ENCODE measurements at places on chromosomes 5 and 9.

- DNase-seq = no peak
Measured at GRCh38 chr9:84970432-84970831, 300.9 kb downstream of the NTRK2 start.

GRCh38 chr9:112717661-112718331 lies at the start of gene INIP:
TSS of gene INIP (minus strand) at chr9:112718117. CDS start at chr9:112716485, 1,632 bp downstream.
- peak; percentile 97 for DNase-seq

DNA sequence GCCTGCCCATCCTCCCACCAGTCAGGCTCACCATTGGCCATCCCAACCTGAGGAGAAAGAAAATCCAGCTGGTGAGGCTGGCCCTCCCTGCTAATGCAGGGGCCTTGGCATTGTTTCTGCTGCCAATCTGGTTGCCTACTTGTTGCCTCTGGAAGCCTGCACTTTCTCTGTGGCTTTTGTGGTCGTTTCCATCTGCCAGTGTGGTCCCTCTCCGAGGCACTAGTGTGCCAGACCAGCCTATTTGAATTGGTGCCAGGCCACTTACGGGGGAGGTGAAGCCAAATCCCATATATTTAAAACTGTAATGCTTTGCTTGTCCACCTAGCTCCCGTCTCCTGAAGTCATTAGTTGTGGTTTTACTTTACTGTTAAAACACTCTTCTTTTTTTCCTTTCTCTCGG lies 213.4 kb upstream of the ADAMTSL1 start:
- no peak for DNase-seq

- DNase-seq = no peak
Measured at GRCh38 chr9:94903961-94904421, 177.5 kb downstream of the AOPEP start.

- DNase-seq = no peak
Measured at GRCh38 chr5:125412561-125413495, 666.4 kb upstream of the ZNF608 start.

DNA sequence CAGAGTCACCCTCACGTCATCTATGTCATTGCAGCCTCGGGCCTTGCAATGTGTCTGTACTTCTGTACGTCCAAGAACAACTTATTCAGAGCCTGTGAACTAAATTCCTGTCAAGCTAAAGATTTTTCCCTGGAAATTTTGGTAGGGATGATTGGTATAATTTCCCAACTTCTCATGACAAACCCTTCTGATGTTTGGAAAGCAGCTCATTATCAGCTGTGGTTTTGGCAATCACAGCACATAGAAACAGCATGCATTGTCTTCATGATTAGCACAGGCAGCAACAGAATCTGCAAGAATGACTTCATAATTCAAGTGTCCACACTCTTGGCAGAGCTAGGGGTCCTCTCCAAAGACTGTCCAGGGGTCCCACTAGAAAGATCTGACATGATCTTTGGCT lies 49.5 kb downstream of the APBA1 start:
- DNase-seq = no peak

DNA sequence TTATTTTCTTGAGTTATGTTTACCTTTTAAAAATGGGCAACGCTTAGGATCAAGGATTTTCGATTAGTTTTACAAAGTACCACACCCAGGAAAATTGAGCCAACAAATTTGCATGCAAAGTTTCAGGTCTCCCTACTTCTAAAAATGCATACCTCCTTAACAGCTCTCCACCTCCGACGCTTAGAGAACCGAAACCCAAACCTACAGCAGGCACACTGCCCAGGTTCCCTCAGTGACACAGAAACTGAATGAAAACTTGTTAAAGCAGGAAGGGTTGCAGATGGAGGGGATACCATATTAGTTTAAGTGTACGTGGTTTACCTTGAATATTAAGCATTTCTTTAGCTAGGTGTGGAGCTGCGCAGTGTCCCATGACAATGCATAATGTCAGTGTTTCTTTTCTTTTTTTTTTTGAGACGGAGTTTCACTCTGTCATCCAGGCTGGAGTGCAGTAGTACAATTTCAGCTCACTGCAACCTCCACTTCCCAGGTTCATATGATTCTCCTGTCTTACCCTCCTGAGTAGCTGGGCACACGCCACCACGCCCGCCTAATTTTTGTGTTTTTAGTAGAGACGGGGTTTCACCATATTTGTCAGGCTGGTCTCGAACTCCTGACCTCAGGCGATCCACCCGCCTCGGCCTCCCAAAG lies 1.6 kb upstream of the SUB1 start:
- DNase-seq = no peak

- no peak for DNase-seq
Measured at GRCh38 chr9:89813482-89813881, 208.7 kb downstream of the GADD45G start.

DNA sequence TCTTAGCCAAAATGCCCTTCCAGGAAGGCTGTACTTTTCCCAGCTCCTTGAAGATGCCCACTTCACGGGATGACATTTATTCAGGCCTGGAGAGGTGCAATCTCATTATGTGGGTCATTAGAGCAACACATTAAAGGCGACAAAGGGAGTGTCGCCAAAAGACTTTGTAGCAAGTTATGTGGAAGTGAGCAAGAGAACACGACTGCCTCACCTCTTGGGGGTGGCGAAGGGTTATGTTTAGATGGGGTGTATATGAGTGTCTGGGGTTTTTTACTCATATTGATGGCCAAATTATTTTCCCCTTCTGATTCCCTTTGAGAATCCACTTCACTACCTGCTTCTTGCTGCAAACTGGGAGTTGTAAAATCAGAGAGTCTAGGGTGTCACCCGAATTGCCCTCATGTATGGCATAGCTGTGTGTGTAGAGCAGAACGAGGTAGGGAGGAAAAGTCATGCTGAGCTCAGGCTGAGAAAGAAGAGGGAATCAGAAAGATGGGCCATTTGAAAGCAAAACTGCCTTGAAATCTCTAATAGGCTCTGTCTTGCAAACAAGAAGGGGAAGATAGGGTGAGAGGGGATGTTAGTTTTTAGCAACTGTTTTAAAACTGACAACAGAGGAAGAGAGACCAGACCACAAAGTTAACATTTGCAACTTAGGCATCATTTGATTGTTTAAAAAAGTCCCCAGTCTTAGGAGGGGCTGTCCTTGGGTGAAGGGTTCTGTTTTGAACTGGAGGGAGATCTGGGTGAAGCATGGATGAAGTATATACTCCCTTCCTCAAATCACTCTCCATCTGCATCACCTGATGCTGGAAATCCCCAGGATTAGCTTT lies 97.1 kb upstream of the IL12B start:
- DNase-seq = no peak

- DNase-seq = no peak
Measured at GRCh38 chr9:89079391-89079790, 88.1 kb downstream of the S1PR3 start.

DNA sequence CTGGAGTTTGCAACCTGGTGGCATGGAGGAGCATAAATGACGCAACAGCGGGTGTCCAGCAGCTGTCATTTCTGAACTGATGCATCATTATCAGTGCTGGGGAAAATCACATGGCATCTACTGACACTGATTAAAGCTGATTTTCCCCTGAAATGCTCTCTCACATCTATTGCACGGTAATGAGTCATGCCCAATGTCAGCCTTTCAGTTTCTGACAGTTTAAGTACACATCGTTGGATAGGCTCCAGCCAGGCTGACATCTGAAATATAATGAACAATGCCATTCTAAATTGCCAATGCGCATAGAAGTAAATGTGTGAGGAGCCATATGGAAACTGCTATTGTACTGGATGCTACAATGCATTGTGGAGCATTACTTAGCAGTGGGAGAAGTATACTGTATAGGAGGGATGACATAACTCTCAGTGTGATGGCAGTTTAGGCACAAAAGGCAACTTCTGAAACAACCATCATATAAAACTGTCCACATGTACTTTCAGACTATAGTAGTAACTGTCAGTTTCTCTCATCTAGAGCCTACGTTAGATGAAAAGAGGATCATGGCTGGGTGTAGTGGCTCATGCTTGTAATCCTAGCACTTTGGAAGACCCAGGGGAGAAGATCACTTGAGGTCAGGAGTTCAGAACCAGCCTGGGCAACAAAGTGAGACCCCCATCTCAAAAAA lies 389.3 kb upstream of the DMAC1 start:
- DNase-seq = no peak

GRCh38 chr9:123425261-123425821 lies 69.3 kb downstream of the CRB2 start:
- peak; percentile 67 for DNase-seq

- no peak for DNase-seq
Measured at GRCh38 chr5:158039911-158040347, 181.0 kb upstream of the CLINT1 start.

DNA sequence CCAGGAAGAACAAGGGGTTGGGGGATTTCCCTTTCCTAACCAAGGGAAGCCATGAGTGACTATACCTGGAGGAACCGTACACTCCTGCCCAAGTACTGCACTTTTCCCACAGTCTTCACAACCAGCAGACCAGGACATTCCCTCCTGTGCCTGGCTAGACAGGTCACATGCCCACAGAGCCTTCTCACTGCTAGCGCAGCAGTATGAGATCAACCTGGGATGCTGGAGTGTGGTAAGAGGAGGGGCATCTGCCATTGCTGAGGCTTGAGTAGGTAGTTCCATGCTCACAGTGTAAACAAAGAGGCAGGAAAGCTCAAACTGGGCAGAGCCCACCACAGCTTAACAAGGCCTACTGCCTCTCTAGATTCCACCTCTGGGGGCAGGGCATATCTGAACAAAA lies 35.9 kb downstream of the SAXO1 start:
- DNase-seq = no peak

DNA sequence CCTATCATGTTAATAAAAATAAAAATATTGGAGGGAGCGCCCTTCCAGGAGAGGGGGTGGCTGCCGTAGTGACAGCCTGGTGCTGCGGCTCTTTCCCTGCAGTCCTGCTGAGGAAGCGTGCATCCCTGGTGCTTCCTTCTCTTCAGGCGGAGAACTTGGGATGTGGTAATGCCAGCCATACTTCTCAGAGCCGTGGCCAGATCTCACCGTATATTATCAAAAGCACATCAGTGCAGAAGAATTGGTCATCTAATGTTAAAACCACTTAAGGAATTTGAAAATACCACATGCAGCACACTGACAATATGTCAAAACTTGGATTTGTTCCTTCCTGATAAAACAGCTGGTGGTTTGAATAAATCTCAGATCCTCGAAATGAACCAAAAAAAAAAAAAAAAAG lies 17.7 kb downstream of the C9orf40 start:
- no peak for DNase-seq

GRCh38 chr5:10421896-10422691 lies 19.6 kb upstream of the ROPN1L start:
- DNase-seq = no peak

DNA sequence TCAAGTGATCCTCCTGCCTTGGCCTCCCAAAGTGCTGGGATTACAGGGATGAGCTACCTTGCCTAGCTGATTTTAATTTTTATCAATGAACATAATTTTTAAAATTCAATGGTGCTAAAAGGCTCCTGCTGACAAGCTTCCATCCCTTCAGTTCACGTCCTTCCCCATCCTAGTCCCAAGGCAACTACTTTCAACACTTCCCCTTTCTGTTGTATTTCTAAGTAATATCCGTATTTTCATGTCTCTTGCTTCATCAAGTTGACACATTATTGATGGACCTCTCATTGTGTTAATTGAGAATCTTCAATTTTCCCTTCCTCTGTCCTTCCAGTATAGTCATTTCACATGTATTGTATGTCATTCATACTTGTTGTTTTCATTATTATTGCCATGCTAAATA lies 93.8 kb upstream of the RASGRF2 start:
- no peak for DNase-seq

- DNase-seq = no peak
Measured at GRCh38 chr5:143164557-143164956, 238.9 kb downstream of the NR3C1 start.

- DNase-seq = no peak
Measured at GRCh38 chr5:14185326-14186058, 42.4 kb downstream of the TRIO start.

- no peak for DNase-seq
Measured at GRCh38 chr5:145141534-145141933, 693.6 kb downstream of the PRELID2 start.

- no peak for DNase-seq
Measured at GRCh38 chr5:52693836-52694235, 93.9 kb upstream of the ITGA1 start.

GRCh38 chr9:1980387-1980786 lies 34.8 kb upstream of the SMARCA2 start:
- DNase-seq = no peak

DNA sequence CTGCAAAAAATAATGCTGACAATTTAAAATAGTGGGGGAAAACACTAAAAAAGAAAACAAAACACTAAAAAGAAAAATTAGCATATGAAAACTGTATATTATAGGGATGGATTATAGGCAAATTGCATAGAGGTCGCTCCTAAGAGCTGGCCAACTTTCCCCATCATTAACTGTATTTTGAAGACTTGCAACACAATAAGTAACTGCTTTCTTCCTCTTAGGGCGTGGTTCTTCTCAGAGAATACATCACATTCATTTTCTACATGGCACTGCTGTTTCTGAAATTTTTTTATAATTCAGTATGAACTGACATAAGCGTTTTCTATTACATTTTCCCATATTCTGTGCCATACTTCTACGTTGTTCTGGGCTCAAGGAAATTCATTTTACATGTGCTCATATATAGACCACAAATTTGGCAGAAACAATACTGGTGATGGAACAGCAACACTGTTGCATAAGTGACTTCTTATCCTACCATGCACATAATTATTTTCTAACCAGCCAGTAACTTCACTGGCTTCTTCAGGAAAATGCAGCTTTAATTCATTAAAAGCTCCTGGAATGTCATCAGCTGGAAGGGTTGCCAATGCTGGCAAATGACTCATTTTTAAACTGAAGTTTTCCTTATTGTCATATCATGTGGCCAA lies 171.2 kb upstream of the DMAC1 start:
- no peak for DNase-seq

GRCh38 chr5:54883374-54884194 lies 101.8 kb downstream of the ESM1 start:
- no peak for DNase-seq

DNA sequence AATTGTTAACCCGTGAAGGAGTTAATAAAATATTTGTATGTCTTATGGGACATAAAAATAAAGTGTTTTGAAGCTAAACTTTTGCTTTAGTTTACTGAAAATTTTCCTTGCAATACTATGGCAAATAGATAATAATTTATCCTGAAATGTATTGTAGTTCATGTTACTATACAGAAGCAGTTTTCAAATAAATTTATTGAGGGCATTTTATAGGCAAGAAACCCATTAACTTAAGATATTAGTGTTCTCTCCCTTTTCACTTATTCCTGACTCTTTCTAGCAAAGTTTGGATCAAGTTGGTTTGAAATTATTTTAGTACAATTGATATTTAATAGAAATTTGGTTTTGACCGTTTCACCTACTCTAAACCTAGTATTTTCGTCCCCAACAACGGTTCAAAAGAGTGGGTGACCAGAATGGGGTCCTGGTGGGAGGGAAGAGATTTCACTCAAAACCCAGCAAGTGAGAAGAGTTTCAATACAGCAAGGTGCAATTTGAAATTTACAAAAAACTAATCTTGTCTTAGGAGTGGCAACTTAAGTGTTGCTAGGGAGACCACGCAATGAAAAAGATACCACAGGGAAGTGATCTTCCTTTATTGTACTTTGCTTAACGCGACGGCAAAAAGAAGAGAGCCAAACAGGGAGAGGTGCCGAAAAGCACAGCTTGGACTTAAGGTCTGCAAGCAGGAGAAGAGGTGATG lies 28.4 kb downstream of the NR2F1 start:
- no peak for DNase-seq

- no peak for DNase-seq
Measured at GRCh38 chr9:95441081-95441480, 75.7 kb downstream of the PTCH1 start.

- DNase-seq = peak; percentile 77
Measured at GRCh38 chr5:132411304-132412013, 41.9 kb downstream of the SLC22A5 start.

Data from coronary artery (tissue), 2 donors.